ENCODE measurements at places on chromosomes 1 and 21.
A peak's percentile ranks its signal among the peaks of the same experiment; 100 is the strongest.

DNA sequence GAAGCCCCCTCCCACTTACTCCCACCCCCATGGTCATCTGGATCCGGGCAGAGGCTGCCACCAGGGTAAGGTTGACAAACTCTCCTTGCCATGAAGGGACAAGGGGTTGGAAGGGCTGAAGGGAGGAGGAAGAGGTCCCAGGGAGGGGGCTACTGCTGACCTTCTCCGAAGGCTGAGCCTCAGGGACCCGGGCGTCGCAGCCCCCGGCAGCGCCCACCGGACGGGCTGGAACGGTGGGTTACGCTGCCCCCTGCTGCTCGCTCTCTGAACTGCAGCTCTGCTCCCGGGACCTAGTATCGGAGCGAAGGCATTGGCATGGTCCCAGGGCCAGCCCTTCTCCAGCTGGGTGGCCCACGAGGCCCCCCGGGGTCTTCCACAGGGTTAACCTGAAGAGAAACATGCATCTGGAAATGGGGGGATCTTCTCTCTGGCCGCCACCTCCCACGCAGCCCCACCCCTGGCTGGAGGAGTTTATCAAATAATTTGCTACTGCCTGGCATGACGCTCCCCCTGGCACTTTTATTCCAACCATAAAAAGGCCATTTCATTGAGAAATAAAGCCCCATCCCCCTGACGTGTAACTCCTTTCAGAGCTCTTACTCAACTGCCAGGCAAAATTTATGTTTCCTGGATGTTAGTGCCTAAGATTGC lies 70.4 kb upstream of the TARDBP start:
- no peaks in the 10 kb centered on the region for H3K27me3 ChIP-seq
- no peak overlapping the region for H3K4me3 ChIP-seq
- no peaks in the 10 kb centered on the region for H3K36me3 ChIP-seq
- H3K27ac ChIP-seq = no peak overlapping the region
- H3K4me1 ChIP-seq = peaks cover 17% of the 10 kb centered on the region

GRCh38 chr1:2645143-2645542 lies 12.3 kb upstream of the MMEL1 start:
- peaks cover 11% of the 10 kb centered on the region for H3K4me1 ChIP-seq
- no peaks in the 10 kb centered on the region for H3K36me3 ChIP-seq
- H3K4me3 ChIP-seq = no peak overlapping the region
- H3K27ac ChIP-seq = no peak overlapping the region
- DNase-seq = peak; percentile 42
- H3K27me3 ChIP-seq = no peaks in the 10 kb centered on the region

DNA sequence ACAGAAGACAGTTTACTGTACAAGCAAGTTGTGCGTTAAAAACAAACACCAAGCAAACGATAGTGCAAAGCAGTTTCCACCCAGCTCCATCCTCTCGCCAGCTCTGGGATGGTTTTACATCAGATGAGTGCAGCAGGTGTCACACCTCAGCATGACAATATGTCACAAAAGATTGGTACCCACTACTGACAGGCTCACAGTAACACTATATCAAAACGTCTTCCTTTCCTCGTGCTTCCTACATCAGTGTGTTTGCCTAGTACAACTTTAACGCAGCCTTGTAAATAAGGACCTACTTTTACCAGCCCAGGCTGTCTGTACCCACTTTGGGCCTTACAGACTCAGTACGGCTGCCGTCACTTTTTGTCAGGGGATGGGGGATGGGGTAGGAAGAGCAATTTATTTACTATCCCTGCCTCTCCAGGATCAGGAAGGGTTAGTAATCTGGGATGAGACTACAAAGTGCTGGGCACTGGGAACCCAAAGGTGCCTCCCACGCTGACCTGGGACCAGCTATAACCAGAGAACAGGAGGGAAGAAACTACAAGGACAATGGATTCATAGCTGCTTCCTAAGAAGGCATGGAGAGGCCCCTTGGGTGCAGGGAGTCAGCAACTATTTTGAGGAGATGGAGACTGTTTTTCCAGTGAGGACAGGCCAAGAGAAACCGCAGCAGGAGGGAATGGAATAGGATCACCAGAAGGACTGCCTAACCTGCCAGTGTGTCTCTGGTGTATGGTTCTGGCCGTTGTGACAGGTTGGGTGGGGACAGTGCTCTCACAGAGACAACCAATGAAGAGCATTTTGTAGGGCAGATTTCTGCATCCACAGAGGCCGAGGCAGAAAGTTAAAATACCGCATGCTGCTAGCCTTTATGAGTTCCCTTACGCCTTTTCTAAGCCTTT lies 30.2 kb downstream of the RUNX3 start:
- H3K4me1 ChIP-seq = no peaks in the 10 kb centered on the region
- no peaks in the 10 kb centered on the region for H3K27me3 ChIP-seq
- no peak overlapping the region for H3K4me3 ChIP-seq
- H3K36me3 ChIP-seq = no peaks in the 10 kb centered on the region

GRCh38 chr1:182386980-182387379 lies 4.6 kb downstream of the GLUL start:
- no peaks in the 10 kb centered on the region for H3K27me3 ChIP-seq
- peaks cover 32% of the 10 kb centered on the region for H3K4me1 ChIP-seq
- H3K4me3 ChIP-seq = no peak overlapping the region
- no peak overlapping the region for H3K27ac ChIP-seq
- peaks cover 78% of the 10 kb centered on the region for H3K36me3 ChIP-seq

- H3K27ac ChIP-seq = no peak overlapping the region
- H3K4me3 ChIP-seq = no peak overlapping the region
- peak; percentile 15 for DNase-seq
Measured at GRCh38 chr21:46253610-46254124, 25.1 kb upstream of the LSS start.

GRCh38 chr1:63775418-63776127 lies 1.8 kb downstream of the ROR1 start:
- peak overlapping the region; percentile 74 for H3K4me3 ChIP-seq
- H3K27ac ChIP-seq = no peak overlapping the region
- peaks cover 4% of the 10 kb centered on the region for H3K4me1 ChIP-seq

GRCh38 chr1:58911841-58912499 lies 128.1 kb upstream of the JUN start:
- no peaks in the 10 kb centered on the region for H3K4me1 ChIP-seq
- H3K27ac ChIP-seq = no peak overlapping the region
- H3K36me3 ChIP-seq = no peaks in the 10 kb centered on the region
- no peaks in the 10 kb centered on the region for H3K27me3 ChIP-seq
- no peak overlapping the region for H3K4me3 ChIP-seq

- H3K4me3 ChIP-seq = no peak overlapping the region
- peak overlapping the region; percentile 19 for H3K27ac ChIP-seq
- H3K27me3 ChIP-seq = no peaks in the 10 kb centered on the region
- H3K4me1 ChIP-seq = peaks cover 31% of the 10 kb centered on the region
Measured at GRCh38 chr1:53110370-53111072, 31.9 kb downstream of the SLC1A7 start.

DNA sequence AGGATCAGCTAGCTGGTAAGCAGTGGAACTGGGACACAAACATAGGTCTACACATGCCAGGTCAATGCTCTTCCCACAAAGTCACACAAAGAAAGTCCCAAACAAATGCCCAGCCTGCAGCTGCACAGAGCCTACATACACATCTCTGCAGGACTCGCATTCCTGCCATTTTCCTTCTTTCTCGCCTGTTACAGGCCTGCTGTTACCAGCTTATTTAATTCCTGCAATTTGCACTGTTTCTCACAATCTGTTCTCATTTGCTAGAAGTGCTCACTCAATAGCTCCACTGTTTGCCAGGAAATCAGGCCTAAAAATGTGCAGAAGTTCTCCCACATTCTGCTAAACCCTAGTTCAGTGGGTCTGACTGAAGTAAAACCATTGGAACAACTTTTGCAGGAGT lies 362.6 kb upstream of the C1orf87 start:
- H3K36me3 ChIP-seq = no peaks in the 10 kb centered on the region
- no peaks in the 10 kb centered on the region for H3K27me3 ChIP-seq
- no peaks in the 10 kb centered on the region for H3K4me1 ChIP-seq
- H3K27ac ChIP-seq = no peak overlapping the region
- H3K4me3 ChIP-seq = no peak overlapping the region

DNA sequence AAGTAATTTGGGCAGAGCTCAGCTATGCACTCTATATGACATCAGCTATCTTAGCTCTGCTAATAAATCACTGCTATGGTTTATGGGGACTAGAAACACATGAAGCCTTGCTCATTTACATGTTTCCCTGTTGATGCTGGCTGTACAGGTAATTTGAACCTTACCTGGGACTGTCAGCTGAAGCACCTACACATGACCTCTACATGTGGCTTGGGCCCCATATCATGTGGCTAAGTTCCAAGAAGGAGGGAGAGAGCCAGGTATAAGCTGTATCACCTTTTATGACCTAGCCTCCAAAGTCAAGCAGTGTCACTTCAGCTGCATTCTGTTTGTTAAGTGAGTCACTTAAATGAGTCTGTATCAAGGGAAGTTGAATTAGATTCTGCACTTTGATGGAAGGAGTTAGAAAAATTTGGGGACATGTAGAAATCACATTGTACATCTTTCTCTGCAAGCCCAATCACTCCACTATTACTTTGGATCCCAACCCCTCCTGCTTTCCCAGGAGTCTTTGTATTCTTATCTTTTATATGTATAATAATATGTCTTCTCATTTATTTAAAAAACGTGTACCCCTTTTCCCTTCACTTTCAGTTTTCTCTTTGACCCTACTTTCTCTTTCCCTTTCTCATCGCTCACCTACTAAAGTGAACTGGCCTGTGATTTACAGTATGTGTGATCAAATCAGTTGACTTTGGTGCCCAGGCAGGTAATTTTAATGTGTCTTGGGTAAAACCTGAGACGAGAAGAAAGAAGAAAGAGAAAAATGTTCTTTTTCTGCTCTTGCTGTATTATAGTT lies 53.4 kb upstream of the PRKACB start:
- H3K4me3 ChIP-seq = no peak overlapping the region
- no peak for DNase-seq
- no peak overlapping the region for H3K27ac ChIP-seq
- H3K27me3 ChIP-seq = no peaks in the 10 kb centered on the region
- H3K4me1 ChIP-seq = no peaks in the 10 kb centered on the region

GRCh38 chr21:41597811-41598231 lies 89.9 kb upstream of the TMPRSS2 start:
- H3K36me3 ChIP-seq = no peaks in the 10 kb centered on the region
- DNase-seq = peak; percentile 60
- H3K27me3 ChIP-seq = no peaks in the 10 kb centered on the region
- peaks cover 11% of the 10 kb centered on the region for H3K4me1 ChIP-seq
- no peak overlapping the region for H3K27ac ChIP-seq

- H3K4me1 ChIP-seq = no peaks in the 10 kb centered on the region
- H3K27ac ChIP-seq = no peak overlapping the region
Measured at GRCh38 chr1:157348538-157349480, 203.5 kb downstream of the FCRL5 start.

DNA sequence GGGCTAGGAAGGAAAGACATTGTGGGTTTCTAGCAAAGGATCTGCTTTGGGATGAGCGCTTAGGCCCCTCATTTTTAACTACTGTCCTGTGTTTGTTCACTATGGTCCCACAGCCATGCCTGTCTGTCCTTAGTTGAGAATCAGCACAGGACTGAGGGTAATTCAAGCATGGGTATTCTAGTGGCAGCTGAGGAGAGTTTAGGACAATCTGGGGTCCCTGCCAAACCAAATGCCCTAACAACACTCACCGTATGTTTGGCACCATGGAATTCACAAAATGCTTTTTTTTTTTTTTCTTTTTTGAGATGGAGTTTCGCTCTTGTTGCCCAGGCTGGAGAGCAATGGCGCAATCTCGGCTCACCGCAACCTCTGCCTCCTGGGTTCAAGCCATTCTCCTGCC lies 10.4 kb downstream of the ARHGEF11 start:
- no peaks in the 10 kb centered on the region for H3K4me1 ChIP-seq
- H3K36me3 ChIP-seq = no peaks in the 10 kb centered on the region
- H3K4me3 ChIP-seq = no peak overlapping the region
- no peak for DNase-seq

Measured in upper lobe of right lung (tissue), 1 donor.